ENCODE measurements at places on chromosomes 2 and 18. TPM values are rescaled to one million over a fixed set of nuclear protein-coding genes. Genes with fewer than 3 reads are reported as not detected.

DNA sequence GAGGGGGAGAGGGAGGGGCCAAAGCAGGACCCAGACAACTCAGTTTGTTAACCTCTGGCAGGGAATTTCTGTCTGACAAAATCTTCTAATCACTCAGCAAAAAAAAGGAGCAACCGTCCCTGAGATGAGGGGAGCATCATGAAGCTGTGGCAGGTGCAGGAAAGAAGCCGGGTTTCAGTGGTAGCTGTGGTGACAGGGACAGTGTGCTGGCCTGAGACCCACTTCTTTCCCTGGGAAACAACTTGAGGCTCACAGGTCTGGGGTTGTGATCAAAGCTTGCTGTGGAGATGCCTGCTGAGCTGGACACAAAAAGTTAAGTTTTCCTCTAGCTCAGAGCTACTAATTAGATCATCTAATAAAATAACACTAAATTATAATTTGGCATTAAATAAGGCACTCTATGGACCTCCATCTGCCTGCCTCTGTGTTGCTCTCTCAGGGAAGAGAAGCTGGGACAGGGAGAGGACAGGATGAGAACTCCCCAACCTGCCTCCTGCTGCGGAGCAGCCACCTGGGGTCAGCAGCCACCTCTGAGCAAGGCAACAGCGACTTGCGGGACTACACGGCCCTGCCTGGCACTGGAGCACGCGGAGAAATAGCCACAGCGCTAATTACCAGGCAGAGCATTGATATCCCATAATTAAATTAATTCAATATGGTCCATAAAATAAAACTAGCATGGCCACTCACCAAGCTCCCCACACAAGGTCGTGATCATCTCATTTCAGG lies 104.6 kb upstream of the TEX51 start:
- no peak for DNase-seq

GRCh38 chr2:66700677-66701066 lies 265.7 kb downstream of the MEIS1 start:
- DNase-seq, result no peak

DNA sequence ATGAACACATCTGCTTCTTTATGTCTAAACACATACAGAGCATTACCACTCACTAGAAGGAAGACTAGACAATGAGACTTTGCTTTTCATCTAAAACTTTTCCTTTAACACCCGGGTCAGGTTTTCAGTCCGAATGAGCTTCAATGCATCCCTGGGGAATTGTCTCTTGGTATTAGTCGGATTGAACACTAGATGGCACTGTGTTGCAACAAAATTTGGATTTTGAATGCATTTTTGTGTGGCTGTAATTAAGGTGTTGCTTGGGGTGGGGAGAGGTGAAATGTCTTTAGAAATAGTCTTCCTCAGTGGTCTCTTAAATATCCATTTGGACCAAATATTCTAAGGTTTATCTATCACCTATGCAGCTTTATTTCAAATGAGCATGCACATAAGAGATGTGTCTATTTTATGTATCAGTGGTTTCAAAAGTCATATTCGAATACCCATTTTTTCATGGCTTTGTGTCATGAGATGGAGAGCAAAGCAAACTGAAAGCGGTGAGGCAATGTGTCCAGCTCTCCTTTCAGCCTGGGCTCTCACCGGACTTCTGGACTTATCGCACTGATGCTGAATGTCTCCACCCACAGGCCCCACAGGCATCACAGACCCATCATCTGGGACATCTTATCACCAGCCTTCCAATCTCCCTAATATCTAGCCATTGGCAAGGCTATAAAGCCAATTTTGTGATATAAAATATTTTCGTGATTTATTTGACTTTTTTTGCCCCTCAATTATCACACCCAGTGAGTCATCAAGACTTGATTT lies 510.3 kb downstream of the RNF144A start:
- DNase-seq, result peak; percentile 70

GRCh38 chr2:15881120-15881433 lies 59.3 kb upstream of the MYCN start:
- DNase-seq, result no peak

- DNase-seq, result peak; percentile 88
These were observed 67.2 kb downstream of the KCTD1 start for GRCh38 chr18:26480897-26481795.

DNA sequence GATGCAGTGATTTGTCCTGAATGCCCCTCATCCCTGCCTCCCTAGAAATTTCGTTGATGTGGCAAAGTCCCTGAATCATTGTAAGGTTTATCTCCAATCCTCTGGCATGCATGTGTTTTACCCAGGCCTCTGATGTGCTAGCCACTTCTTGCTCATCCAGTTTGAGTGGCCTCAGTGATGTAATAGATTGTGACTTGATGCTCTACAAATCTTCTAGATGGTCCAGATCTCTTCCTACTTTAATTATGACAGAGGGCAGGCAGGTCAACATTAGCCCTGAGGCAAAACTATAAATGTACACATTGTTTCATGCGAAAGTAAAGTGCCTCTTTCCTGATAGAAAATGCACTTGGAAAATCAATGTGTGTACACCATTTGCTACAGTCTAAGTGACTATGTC lies 54.5 kb downstream of the LONRF2 start:
- no peak for DNase-seq

GRCh38 chr2:45258311-45258710 lies 249.1 kb upstream of the SIX2 start:
- DNase-seq, result no peak

DNA sequence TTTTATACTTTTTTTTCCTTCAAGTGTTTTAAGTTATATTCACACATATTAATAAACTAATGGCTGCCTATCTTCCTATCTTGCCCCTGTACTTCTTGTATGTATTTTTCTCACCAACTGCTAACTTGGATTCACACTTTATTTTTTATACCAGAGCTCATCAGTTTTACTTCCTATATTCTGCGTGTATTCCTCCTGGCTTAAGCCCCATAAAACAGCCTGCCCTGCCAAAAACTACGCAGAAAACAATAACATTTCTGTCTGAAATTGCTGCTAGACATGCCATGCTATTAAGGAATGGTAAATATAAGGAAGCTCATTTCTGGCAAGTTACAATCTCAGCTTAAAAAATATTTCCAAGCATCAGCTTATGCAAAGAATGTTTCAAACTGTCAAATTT lies 172.3 kb downstream of the UBE2E3 start:
- DNase-seq, result no peak

GRCh38 chr2:69564604-69565003 lies 78.9 kb downstream of the AAK1 start:
- no peak for DNase-seq

DNA sequence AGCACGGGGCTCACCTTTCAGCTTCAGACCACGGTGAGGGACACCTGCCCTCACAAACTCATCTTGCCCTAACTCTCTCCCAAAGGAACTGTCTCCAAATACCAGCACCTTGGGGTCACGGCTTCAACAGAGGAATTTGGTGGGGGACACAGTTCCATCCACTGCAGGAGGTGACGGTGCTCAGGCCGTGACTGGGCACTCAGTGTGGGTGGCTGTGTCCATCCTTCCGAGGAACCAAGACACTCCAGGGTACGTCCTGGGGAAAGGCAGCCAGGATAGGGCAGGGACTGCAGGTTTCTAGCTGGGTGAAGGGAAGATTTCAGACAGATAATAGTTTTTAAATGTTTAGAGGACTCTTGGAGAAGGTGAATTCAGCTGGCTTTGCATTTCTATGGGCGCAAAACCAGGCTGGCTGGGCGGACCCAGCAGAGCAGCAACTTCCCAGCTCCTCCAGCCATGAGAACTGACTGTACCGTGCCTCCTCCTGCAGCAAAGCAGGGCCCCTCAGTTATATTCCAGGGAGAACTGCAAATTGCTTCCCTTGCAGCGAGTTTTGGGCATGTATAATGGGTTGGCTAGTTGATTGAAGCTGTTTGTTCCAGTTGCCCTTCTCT lies 23.9 kb upstream of the ALLC start:
- no peak for DNase-seq

DNA sequence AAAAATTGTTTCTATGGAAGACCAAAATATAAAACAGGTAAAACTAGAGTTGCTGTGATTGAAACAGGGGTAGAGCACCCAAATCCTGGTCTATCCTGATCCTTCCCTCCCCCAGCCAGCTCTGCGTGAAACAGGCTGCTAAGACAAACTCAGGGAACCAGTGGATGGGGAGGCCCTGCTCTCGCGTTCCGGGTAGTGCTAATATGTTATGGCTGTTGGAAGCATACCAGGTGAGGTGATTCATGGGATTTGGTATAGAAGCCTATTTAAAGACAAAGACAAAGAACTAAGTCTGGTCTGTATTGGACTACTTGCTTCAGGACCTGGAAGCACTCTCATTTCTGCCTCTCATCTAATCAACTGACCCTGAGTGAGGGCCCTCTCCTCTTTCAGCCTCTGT lies 63.0 kb upstream of the CCBE1 start:
- no peak for DNase-seq

- no peak for DNase-seq
These were observed 61.3 kb downstream of the UBE2E3 start for GRCh38 chr2:181041661-181042060.

- DNase-seq, result no peak
These were observed 152.8 kb downstream of the BCL11A start for GRCh38 chr2:60400462-60401246.

- peak; percentile 85 for DNase-seq
These were observed 37.4 kb upstream of the RAPGEF4 start for GRCh38 chr2:172698041-172698863.

DNA sequence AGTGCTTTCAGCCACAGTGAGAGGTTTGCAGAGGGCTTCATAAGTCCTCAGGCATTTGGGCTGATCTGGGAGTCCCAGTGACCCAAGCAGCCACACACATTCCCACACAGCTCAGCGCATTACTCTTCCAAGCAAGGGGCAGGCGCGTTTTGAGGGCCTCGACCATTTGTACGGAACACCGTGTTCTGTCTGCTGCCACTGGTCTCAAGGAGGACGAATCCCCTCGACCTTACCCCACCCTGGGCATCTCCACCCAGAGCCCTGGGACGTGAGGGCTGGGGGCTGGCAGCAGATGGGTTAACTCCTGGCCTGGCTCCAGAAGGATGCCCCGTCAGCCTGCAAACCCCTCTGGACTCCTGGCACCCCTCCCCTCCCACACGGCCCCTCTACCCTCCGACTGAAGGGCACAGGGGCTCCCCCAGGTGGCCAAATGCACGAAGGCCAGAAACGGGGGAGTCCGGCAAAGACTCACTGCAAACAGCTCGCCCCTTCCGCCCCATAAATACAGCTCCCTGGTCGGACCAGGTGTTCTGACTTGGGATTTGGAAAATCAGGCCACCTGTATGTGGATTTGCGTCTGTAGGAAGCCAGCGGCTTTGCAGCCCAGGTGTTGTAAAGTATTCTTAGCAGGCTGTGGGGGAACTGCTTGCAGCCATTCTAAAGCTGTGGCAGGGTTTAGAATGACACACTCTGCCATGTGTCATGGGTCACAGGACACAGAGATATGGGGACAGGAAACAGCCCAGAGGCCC lies 33.6 kb upstream of the PTMA start:
- DNase-seq, result peak; percentile 67

DNA sequence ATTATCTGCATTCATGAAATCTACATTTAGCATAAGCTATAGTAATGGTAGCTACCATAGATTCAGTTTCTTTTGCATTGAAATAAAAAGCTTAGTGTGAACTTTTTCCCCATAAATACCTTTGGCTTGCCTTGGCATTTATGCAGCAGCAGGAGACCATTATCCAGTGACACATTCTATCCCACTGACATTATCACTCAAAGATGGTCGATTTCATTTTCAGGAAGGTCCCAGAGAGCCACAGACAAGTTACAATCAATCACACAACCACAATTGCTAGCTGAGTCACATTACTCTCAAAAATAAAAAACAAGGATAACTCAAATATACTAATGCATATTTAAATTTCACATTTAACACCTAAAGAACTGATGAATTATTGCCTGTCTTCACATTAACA lies 512.7 kb upstream of the CDH2 start:
- no peak for DNase-seq

GRCh38 chr2:174442546-174443510 lies 44.0 kb downstream of the GPR155 start:
- peak; percentile 50 for DNase-seq

Gene ITGB6
- 6.9 TPM for total RNA-seq

Gene CCDC93
- 37.8 TPM for total RNA-seq

Gene SERPINB13
- not detected for total RNA-seq

Gene NT5C1B
- total RNA-seq, result not detected

Gene ABCG5
- not detected for total RNA-seq

Gene DHRS9
- not detected for total RNA-seq

Gene XIRP2
- not detected for total RNA-seq

Gene SIX3
- total RNA-seq, result not detected

Gene HDAC4
- 21.8 TPM for total RNA-seq

Gene DSG1
- total RNA-seq, result not detected

Measured in MCF 10A (cell line).